ENCODE measurements at places on chromosomes 2 and 18.

DNA sequence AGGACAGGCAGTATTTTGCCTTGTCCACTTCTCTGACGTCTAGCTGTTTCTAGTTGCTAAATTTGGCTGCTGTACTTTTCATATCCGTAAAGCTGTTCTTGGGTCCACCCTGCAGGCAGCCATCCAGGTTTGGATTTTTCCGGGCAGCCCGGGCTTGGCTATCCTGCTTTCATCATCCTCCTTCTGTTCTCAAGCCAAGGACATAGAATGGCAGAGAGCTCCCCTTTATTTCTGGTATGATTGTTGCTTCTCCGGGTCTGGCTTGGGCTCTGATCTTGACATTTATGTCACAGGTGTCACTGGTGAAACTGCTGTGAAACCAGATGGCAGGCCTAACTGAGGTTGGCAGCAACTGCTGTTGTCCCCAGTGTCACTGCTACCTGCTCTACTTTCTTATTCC lies 35.5 kb downstream of the SCN2A start:
- DNase-seq, result peak; percentile 15

GRCh38 chr2:100185105-100185504 lies 42.7 kb upstream of the AFF3 start:
- no peaks in the 10 kb centered on the region for H3K36me3 ChIP-seq
- H3K4me3 ChIP-seq, result no peak overlapping the region
- H3K27ac ChIP-seq, result no peak overlapping the region
- no peak for DNase-seq
- H3K27me3 ChIP-seq, result no peaks in the 10 kb centered on the region

DNA sequence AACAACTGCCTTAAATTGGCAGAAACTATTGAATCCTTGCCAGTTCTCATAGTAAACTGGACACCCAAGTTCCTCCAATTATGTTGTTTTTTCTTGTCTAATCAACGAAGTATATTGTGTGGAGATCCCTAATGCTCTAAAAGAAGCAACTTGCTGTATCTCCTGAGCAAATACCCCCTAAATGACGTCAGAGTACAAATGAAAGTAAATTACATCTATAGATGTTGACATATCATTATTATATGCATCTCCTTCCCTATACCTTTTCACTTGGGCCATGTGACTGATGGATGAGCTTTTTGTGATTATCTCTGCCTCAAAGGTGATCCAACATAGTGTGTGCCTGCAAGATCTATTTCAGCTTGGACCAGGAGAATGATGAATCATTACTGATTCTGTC lies 159.4 kb downstream of the CCDC148 start:
- no peak overlapping the region for H3K4me3 ChIP-seq
- H3K4me1 ChIP-seq, result no peaks in the 10 kb centered on the region
- no peak overlapping the region for H3K27ac ChIP-seq
- no peaks in the 10 kb centered on the region for H3K36me3 ChIP-seq

DNA sequence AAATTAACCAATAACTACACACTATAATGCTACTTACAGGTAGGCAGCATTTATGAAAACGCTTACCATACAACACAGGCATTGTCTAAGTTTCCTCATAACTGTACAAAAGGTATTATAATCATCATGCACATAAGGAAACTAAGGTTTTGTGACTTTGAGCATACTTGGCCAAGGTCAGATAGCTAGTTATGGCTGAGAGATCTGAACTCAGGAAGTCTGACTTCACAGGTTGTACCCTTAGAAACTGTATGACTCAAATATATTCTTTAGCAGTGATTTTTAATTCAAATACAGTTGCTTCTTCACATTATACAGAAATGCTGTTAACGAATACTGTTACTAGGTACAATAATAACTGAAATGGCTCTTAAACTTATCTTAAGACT lies 89.3 kb downstream of the TRIP12 start:
- H3K27ac ChIP-seq, result no peak overlapping the region
- no peaks in the 10 kb centered on the region for H3K27me3 ChIP-seq
- H3K36me3 ChIP-seq, result no peaks in the 10 kb centered on the region
- no peak for DNase-seq
- no peak overlapping the region for H3K4me3 ChIP-seq
- H3K4me1 ChIP-seq, result no peaks in the 10 kb centered on the region

DNA sequence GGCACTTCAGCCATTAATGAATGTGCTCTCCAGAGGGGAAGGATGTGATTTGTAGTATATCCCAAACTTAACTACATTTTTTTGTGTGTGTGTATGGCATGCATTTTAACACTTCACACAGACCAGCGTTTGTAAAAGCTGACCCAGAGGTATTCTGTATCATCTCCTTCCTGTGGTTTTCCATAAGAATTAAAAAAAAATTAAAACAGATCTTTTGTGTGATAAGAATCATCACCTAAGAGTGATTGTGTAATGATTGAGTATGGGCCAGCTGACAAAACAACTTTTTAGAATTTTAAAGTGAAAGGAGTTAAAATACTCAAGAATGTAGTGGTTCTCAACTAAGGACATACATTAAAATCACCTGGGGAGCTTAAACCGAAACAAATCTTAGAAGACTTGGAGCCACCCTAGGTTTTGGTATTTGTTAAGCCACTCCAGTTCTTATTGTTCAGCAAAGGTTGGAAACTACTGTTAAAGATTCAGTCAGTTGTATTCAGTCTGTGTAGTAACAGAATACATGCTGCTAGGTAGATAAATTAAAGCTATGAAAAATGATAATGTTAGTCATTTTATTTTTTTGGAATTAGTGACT lies 120.1 kb downstream of the HAUS1 start:
- H3K4me3 ChIP-seq, result no peak overlapping the region
- H3K4me1 ChIP-seq, result peaks cover 6% of the 10 kb centered on the region
- no peaks in the 10 kb centered on the region for H3K27me3 ChIP-seq
- no peak for DNase-seq

All from body of pancreas (tissue), 4 donors.